Stimulated activated CD8-positive, alpha-beta memory T cell treated with anti-CD3 and anti-CD28 coated beads, Interleukin-12 subunit alpha, Interleukin-12 subunit beta, amount 100 ng/mL, for 4 hours (primary cell): ENCODE measurements at places on chromosomes 5 and 9.
A peak's percentile ranks its signal among the peaks of the same experiment; 100 is the strongest.

DNA sequence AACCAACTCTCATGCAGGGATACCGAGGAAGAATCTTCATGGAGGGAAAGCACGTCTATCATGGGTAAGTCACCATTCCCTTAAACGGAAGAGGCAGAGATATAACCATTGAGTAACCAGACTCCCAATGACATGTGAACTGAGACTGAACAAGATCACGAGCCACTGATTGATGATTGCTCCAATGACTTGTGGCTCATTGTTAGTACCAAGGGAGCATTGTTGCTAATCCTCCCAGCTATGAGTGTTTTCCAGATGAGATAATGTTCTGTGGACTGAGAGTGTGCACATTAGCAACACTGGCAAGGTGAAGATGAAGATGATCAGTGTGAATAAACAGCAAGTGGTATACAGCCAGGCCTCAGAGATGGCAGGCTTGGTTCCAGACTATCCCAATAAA is 219.2 kb upstream of the MAP3K1 start:
- no peak for DNase-seq

DNA sequence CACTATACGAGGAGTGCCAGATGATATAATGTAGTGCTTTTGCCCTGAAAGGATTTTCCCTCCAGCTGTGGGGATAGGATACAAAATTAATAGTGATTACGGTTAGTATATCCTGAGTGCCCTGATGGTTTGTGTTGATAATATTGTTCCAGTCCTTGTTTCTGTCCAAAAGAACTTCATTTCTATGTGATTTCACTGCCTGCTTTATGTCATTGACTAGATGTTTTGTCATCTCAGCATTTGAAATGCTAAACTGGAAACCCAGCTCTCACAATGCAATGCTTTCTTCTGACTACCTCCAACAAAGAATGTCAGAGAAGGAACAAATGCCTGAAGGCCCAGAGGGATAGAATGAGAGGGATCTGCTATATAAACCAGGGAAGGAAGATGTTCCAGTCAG is 177.8 kb downstream of the NIPBL start:
- no peak for DNase-seq

- no peak for DNase-seq
These were observed 8.3 kb upstream of the RETREG1 start for GRCh38 chr5:16625096-16625495.

DNA sequence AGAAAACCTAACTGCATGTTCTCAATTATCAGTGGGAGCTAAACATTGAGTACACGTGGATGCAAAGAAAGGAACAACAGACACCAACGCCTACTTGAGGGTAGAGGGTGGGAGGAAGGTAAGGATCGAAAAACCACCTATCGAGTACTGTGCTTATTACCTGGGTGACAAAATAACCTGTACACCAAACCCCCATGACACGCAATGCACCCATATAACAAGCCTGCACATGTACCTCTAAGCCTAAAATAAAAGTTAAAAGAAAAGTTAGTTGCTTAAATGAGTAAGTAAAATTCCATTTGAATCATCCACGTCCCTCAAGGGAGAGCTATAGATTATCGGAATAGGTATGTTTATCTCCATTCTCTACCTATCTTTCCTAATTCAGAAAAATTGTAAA is 210.2 kb upstream of the ADCY2 start:
- DNase-seq: no peak

GRCh38 chr5:93705896-93706295 is 35.5 kb downstream of the POU5F2 start:
- no peak for DNase-seq

DNA sequence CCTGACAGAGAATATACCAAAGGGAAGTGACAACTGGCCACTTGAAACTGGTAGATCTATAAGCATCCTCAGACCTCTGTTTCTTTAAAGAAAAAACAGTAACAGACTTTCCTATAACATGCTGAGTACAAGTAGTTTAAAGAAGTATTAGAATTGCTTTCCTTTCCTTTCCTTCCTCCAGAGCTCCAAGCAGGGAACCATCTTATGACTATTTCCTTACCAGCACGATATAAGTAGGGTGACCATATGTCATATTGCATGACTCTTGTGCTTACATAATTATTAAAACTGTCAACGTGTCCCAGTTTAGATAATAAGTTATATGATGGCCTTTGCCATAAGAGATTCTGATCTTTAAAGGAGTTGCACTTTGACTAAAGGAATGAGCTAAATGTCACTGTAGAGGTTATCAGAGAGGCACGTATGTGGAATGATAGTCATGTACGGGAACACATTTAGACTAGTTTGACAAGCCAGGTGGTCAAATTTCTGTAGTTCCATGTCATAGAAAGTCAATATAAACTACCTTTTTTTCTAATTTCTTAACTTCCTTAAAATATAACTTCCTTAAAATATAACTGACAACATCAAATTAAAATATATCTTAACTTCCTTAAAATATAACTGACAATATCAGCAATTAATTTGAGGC is 212.7 kb upstream of the CD180 start:
- DNase-seq: no peak

DNA sequence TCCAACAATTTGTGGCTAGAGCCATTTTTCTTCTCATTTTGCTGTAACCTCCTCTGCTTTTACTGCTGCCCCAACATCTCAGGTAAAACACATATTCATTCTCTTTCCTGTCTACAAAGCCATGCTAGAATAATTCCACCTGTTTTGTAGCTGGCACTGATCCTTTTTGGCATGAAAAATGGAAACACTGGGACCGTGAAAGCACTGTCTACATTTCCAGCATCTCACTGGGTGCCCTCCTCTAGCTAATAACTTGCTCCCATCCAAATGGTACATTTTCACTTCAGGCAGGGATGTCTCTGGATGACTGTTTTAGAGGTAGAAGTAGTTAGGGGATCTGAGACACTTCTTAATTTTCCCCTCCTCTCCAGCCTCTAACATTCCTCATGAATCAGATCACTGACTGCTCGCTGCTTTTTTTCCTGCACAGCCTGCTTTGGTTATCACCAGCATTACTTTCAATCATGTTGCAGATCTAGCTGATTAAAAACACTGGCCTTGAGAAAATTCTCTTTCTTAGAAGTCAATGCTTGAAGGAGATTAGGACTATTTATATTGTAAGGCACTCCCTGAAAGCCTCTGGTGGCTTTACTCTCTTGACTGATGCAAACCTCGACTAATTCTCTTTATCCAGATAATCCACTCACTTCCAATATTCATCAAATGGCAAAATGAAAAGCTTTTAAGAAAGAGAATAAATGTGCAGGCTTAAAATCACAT is 1312.6 kb upstream of the DMAC1 start:
- DNase-seq: no peak

GRCh38 chr9:121283856-121284732 is 16.1 kb downstream of the GSN start:
- DNase-seq: no peak

DNA sequence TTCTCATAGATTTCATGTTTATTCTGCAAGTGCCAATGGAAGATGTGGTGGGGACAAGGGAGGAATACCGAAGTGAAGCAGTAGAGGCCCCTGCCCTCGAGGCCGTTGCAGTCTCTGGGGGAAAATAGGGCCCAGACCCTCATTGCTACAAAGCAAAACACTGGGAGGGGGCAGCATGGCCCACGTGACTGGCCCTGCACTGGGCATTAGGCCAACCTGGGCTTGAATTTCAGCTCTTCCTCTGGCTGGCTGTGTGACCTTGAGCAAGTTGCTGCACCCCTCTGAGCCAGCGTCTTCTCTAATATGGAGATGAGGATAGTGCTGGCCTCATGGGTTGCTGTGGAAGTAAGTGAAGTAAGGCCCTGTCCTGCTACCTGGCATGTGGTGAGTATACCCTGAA is 709 bp upstream of the SYNPO start:
- DNase-seq: no peak

DNA sequence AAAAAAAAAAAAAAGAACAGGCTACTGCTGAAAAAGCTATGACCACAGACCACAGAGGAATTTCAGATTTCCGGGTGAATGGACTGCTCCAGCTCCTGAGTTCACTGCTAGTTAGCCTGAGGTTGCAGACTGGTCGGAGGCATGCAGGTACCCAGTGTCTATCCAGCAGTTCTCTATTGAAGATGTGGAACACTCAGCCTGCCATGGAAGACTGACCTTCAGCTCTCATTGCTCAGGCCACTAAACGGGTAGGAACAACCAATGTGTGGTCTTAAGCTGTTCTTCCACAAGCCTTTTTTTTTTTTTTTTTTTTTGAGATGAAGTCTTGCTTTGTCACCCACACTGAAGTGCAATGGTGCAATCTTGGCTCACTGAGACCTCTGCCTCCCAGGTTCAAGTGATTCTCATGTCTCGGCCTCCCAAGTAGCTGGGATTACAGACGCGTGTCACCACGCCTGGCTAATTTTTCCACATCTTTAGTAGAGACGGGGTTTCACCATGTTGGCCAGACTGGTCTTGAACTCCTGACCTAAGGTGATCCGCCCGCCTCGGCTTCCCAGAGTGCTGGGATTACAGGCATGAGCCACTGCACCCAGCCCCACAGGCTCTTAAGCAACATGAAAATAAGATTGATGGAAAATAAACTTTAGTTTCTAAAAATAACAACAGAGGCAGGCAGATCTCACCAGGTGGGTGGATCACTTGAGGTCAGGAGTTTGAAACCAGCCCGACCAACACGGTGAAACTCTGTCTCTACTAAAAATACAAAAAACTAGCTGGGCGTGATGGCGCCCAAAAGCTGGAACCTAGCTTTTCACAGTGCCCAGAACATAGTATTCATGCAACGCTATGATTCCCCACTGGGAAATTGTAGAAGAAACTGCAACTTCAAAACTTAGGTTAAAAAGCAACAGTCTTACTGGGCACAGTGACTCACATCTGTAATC is 20.0 kb upstream of the NPM1 start:
- no peak for DNase-seq

- DNase-seq: no peak
These were observed 59.8 kb downstream of the TNFSF15 start for GRCh38 chr9:114745879-114746550.

DNA sequence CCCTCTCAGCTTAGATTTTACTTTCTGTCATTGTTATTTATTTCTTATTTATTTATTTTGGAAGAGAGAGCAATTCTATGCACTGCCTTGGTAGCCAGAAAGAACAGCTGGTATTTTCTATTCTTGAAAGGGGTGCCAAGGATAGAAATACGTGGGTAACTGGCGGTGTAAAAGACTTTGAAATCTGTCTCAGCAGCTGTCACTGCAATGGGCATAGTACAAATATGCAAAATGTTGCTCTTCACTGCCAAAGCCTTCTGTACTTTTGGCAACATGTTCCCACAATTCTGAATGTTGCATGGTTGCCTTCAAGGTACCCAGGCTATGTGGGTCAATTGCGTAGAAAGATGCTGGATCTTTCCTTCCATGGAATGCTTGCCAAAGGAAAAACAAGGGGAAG is 230.2 kb upstream of the EDIL3 start:
- no peak for DNase-seq

DNA sequence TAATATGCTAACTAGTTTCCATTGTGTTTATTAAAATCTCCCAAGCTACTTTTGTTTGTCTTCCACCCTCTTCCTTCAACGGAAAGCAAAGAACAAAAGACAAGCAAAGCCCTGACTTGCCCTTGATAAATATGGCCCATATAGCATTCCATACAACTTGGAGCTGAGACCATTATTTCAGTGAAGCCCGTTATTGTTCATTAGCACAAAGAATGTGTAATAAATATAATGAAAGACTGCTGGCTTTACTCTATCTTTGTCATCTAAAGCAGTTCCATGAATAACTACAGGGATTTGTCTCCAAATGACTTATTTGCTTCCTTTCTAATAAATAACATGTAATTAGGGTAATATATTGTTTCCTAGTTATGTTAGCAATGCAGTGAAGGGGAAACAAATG is 270.7 kb upstream of the TLE4 start:
- no peak for DNase-seq

GRCh38 chr9:120532475-120532874 is 47.5 kb downstream of the CDK5RAP2 start:
- DNase-seq: no peak

GRCh38 chr5:20000416-20000815 is 12.4 kb upstream of the CDH18 start:
- DNase-seq: no peak

DNA sequence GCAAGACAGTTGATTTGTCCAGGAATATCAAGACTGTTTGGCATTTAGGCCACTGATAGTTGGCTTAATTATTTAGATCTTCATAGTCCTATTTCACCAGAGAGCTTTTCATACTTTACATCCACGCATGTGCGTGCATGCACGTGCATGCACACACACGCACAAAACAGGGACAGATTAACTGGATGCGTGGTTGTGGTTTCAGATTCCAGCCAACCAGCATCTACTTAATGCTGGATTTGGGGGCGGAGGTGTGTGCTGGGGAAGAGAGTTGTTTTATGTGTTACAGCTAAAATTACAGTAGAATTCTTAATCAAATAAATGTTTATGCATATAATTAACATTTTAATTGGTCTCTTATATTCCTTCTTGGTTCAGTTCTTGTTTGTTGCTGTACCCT is 7.3 kb downstream of the RNF14 start:
- DNase-seq: no peak

DNA sequence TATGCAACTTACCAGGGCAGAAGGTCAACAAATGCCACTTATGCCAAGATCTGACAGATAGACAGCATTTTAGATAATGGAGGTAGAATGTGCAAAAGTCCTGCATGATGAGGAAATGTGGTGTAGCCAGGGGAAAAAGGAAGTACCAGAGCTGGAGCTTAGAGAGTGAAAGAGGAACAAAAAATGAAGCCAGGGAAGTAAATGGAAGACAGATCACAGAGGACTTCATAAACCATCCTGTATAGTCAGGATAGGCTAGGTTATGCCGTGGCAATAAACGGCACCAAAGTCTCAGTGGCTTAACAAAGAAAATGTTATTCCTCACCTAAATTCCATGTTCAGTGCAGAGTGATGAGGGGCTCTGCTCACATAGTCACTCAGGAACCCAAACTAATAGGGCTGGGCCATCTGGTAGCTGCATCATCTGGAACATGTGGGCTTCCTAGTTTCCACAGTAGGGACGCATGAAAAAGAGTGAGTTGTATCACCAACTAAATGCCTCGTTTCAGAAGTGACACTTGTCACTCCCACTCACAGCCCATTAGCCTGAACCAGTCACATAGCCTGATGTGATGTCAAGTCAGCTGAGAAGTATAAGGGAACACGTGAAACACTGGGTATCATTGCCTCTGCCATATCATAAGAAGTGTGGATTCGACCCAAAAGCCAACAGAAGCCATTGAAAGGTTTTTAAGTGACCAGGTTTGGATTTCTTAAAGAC is 70.3 kb downstream of the SH3RF2 start:
- DNase-seq: no peak

- peak; percentile 24 for DNase-seq
These were observed 760 bp upstream of the MAN1B1 start for GRCh38 chr9:137085920-137086530.

- DNase-seq: no peak
These were observed 226.4 kb upstream of the DAP start for GRCh38 chr5:10987276-10987924.
